ENCODE measurements at places on chromosomes 3 and 15.

GRCh38 chr3:118990823-118991560 is 43.7 kb downstream of the IGSF11 start:
- no peak for DNase-seq

- no peak for DNase-seq
Observed at GRCh38 chr3:134211797-134212196, 38.9 kb downstream of the RYK start.

DNA sequence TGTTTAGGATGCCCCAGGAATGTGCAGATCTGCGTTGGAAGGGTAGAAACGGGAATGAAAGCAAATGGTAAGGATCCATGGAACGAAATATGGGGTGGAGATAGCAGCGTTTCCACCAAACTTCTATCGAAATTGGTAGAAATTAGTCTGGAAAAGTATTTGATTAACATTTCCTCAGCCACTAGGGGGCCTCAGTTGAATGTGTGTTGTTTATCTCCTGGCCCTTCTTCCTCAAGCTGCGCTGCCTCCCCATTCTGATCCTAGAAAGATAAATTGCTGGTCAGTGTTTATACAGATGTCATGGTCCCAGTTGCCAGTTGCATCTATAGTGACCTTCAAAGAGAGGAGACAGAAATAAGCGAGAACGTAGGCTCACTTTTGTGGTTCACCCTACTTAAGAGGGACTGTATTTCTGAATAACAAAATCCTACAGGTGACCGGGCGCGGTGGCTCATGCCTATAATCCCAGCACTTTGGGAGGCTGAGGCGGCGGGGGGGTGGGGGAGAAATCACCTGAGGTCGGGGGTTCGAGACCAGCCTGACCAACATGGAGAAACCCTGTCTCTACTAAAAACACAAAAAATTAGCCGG is 457.1 kb downstream of the SQOR start:
- DNase-seq = no peak

GRCh38 chr3:4493941-4494894 is 1.1 kb downstream of the ITPR1 start:
- no peak for DNase-seq

GRCh38 chr15:69629631-69630161 is 177.1 kb downstream of the RPLP1 start:
- DNase-seq = no peak

DNA sequence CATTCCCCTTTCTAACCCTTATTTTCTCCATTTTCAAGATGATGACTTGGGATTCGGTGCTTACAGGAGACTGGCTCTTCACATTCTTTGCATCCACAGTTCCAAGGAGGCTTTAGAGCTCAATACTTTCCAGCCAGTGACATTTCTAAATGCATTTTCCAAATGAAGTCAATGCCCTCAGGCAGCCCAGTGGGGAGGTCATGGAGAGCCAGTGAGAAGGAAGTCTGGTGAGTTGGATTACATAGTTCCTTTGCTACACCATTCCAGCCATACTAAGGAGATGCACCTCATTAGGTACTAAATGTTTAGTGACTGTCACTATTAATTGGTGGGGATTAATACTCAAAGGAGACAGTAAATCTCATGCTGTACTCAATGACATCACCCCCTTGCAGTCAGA is 248.1 kb downstream of the LRRN1 start:
- no peak for DNase-seq

- no peak for DNase-seq
Observed at GRCh38 chr15:91408476-91409076, 308.5 kb downstream of the SV2B start.

DNA sequence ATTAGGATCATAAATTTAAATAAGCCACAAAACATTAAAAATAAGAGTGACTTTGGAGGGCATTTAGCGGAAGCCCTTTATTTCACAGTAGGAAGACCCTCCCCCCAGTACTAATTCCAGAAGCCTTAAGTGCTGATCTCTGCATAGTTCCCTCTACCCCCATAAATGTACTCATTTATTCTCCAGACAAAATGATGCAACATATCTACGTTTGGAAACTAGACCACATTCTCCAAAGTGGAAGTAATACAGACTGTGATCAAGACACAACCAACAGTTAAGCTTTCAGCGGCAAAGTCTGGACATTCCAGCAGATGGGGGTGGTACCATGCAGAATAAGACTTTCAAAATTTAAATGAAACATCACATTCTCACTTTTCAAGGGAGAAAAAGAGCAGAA is 44.8 kb upstream of the RPS17 start:
- no peak for DNase-seq

- DNase-seq = no peak
Observed at GRCh38 chr3:99789011-99789721, 28.5 kb upstream of the CMSS1 start.

- no peak for DNase-seq
Observed at GRCh38 chr3:73633916-73634344, 9.2 kb upstream of the PDZRN3 start.

GRCh38 chr15:65331811-65332210 is 27.3 kb downstream of the RNU5B-1 start:
- no peak for DNase-seq

DNA sequence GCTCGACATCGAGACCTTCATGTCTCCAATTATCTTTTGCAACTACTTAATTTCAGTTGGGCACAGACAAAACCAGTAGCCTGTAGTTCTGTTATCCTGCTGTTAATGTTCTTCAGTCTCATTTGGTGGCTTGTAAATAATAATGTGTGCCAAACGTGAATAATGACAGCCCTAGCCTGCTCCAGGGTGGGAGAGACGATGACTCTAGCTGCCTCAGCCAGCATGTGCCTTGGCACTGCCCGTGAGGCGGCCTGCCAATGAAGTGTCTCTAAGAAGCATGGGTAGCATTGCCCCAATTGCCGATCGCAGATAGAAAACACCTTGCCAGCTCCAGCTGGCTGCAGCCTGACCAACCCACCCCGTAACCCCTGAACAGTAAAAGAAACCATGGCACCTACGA is 58.8 kb downstream of the ASB7 start:
- no peak for DNase-seq

DNA sequence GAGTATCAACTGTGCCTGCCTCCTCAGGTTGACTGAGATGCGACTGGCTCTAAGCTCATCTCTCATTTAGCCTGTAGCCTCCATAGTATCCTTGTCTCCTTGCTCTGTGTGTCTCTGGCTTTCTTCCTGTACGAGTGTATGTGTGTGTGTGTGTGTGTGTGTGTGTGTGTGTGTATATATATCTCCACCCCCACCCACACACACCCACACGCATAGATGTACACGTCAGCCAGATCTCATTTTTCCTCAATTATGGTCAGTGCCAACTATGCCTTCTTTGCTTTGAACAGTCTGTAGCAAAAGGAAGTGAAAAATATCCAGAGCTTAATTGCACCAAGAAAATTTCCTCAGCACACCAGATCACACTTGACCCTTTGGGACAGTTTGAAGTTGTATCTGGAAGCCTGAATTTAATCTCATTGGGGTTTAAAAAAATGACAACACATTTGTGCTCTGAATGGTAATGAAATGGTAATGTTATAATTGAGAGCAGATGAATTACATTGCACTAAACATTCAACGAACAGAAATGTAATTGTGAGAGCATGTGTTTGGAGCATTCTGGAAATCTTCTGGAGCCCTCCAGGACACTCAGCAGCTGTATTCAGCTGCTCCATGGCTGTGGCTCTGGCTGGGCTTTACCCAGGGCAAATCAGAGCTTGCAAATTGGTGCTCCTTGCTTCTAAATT is 63.6 kb downstream of the RYR3 start:
- DNase-seq = no peak

DNA sequence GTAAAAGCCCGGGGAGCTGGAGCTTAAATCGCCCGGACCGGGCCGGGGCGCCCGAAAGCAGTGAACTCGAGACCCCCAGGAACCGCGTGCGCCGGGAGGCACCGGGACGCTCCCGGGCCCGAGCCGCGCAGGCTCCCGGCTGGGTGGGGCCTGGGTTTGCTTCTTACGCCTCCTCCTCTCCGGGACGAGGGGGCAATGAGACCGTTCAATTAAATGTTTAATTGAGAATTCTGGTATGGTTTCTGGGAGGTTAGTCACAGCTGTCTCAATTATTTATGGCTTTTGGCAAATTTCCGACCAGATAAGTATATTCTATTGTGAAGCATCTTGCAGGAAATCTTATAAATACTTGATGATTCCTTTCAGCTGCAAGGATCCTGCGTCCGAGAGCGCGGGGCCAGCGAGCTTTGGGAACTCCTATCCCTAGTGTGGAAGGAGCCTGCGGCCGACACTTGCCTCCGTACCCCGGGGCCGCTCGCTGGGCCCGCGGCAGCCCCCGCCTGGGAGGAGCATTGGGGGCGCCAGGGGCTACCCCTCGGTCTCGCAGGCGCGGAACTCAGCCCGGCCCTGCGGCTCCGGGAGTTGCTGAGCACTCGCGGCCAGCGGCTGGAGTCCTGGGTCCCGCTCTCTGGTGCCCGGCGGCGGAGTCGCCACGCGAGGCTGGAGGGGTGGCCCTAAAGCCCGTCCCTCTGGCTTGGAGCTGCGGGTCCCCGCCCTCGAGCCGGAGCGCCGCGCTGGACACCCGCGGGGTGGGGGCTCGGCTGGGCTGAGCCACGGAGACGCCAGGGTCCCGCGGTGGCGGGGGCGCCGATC is 10.3 kb downstream of the ISL2 start:
- no peak for DNase-seq

DNA sequence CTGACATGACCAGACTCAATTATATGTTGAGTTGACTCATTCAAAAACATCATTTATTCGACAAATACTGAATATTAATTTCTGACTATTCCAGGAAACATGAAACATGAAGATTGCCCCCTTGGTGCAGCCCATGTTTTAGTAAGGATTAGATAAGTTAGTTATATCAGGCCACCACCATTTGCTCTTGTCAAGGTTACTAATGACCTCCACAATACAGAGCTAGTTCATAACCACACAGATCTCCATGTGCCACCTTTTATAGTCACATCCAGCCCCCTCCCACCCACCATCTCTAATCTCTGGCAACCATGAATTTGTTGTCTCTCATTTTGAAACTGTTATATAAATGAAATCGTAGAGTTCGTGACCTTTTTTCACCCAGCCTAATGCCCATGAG is 15.7 kb downstream of the KLHL18 start:
- no peak for DNase-seq

DNA sequence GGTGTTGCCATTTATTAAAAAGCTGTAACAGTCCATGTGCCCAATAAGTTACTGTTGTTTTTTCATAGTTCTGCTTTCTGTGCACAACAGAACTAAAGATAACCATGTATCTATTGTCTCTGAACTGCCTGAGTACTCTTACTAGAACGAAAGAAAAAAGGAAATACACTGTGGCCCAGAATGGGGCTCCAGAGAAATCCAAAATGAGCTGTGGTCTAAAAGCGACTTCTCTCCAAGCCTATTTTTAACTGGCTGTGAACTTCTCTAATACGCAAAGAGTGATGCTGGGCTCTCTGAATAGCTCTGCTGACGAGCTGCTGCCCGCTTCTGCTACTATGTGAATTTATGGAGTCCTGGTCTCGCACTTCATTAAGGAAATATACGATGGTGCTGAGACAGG is 56.2 kb upstream of the LPP start:
- no peak for DNase-seq

- DNase-seq = no peak
Observed at GRCh38 chr15:78368651-78369050, 28.5 kb downstream of the CRABP1 start.

- no peak for DNase-seq
Observed at GRCh38 chr3:170331143-170331542, 26.4 kb upstream of the SKIL start.

GRCh38 chr3:32106929-32107362 is 526 bp downstream of the GPD1L start:
- DNase-seq = no peak

DNA sequence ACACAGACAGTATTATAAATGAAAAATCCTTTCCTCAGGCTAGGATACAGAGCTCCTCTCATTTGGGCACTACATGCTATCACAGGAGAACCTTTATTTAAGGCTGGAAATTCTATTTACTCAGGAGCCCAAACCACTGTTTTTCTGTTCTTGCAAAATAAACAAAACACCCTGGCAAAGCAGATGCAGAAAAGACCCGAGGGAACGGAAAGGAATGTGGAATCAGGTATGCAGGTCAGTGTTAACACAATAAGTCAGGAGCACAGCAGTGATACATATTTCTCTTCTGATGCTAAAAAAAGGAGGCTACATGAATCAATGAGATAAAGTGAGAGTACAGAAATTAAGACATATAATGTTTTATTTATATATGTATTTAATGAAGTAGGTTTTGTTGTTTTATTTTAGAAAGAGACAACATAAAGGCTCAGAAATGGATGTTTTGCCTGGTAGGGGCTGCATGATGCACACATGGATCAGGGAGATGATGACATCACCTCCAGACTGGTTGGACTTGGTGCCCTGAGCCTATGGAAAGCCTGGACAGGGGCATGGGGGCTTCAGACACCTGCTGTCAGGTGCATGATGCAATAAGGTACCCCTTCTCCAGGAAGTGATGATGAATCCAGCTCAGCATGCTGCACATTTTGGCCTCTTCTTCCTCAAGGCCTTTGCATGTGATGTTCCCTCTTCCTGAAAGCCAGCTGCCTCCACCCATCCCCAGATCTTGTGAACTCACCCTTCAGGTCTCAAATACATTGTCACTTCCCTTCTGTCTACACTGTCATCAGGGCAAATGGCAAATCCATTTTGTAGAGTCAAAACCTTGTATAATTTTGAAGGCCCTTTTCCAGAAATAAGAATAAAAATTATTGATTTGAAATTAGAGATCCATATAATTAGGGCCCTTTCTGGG is 19.1 kb upstream of the RBP1 start:
- no peak for DNase-seq

GRCh38 chr15:39365873-39366272 is 215.0 kb upstream of the THBS1 start:
- DNase-seq = no peak

DNA sequence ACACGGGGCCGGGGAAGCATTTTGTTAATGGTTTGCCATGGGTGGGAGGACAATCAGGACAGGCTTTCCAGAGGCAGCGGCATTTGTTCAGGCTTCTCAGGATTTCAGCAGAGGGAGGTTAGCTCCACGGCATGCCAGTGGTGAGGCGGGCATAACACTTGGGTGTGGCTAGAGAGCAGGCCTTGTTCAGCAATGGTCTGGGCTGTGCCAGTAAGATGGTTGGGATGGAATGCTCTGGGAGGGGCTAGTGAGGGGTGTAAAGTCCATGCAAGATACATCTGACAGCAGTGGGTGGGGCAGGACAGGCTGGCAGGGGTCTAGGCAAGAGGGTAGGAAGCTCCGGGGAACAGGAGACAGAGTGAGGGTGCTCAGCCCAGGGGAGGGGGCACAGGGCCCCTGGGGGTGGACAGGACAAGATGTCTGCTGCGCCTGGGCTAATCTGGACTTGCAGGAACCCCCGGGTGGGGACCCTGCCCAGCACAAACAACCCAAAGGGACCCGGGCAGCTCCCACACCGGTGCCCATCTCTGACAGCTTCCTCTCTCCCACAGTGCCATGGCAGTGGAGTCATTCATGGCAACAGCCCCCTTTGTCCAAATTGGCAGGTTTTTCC is 8.4 kb downstream of the TMEM43 start:
- no peak for DNase-seq

Measured in activated CD4-positive, alpha-beta T cell treated with anti-CD3 and anti-CD28 coated beads, Interleukin-2, amount 50 U/mL, for 24 hours (primary cell).